CD4-positive, alpha-beta memory T cell (primary cell): ENCODE measurements at places on chromosomes 4 and X.

DNA sequence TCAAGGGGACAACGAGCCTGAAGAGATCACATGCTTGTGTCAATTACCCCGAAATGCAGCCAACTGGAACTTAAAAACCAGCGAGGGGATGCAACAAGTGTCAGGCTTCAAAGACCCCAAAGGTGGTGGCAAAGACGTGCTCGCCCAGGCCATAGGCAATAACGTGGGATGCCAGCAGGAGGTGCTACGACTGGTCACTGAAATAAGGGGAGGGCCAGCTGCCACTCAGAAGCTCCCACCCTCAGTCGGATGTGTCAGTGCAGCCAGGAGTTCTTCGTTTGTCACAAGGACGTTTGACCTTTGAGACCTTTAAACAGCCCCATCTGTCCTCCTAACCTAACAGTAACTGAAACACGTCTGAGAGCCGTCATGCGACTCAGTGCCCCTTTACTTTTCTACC is 556.8 kb upstream of the PCDH10 start:
- no peak for DNase-seq
- H3K27me3 ChIP-seq: no peaks in the 10 kb centered on the region
- H3K4me1 ChIP-seq: no peaks in the 10 kb centered on the region
- no peaks in the 10 kb centered on the region for H3K36me3 ChIP-seq
- no peak overlapping the region for H3K4me3 ChIP-seq

- H3K27ac ChIP-seq: no peak overlapping the region
- H3K27me3 ChIP-seq: no peaks in the 10 kb centered on the region
- H3K4me3 ChIP-seq: no peak overlapping the region
- H3K4me1 ChIP-seq: no peaks in the 10 kb centered on the region
Observed at GRCh38 chrX:77675986-77676385, 110.0 kb downstream of the ATRX start.

GRCh38 chr4:89897867-89898266 is 3.2 kb downstream of the MMRN1 start:
- no peak overlapping the region for H3K27ac ChIP-seq
- no peaks in the 10 kb centered on the region for H3K27me3 ChIP-seq
- no peak overlapping the region for H3K4me3 ChIP-seq
- peaks cover 24% of the 10 kb centered on the region for H3K4me1 ChIP-seq

- H3K27ac ChIP-seq: no peak overlapping the region
- H3K4me3 ChIP-seq: no peak overlapping the region
- DNase-seq: no peak
- no peaks in the 10 kb centered on the region for H3K4me1 ChIP-seq
Observed at GRCh38 chr4:17766826-17767458, 14.5 kb downstream of the FAM184B start.

DNA sequence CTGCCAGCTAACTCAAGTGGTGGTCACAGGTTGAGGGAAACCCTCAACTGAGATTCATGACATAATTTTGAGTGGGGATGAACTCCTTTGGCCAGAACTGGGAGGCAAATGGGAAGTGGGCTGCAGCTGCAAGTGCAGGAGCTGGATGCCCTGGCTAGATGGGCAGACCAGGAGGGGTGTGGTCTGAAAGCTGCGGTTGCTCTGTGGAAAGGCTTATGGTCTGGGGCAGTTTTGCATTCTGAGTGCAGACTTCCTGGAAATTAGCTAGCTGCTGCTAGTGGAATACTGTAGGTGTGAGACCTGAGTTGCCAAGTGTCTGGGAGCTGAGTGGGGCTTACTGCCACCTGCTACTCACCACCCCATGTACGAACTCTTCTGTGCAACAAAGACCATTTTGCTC is 52.1 kb upstream of the NAP1L2 start:
- no peak for DNase-seq

GRCh38 chr4:97866821-97867556 is 276.3 kb downstream of the STPG2 start:
- no peak overlapping the region for H3K27ac ChIP-seq
- H3K4me1 ChIP-seq: no peaks in the 10 kb centered on the region
- no peaks in the 10 kb centered on the region for H3K27me3 ChIP-seq
- no peak for DNase-seq
- H3K36me3 ChIP-seq: no peaks in the 10 kb centered on the region

- DNase-seq: peak; percentile 82
- H3K36me3 ChIP-seq: no peaks in the 10 kb centered on the region
- no peaks in the 10 kb centered on the region for H3K27me3 ChIP-seq
Observed at GRCh38 chr4:3047464-3048286, 26.7 kb downstream of the HTT-AS start.

DNA sequence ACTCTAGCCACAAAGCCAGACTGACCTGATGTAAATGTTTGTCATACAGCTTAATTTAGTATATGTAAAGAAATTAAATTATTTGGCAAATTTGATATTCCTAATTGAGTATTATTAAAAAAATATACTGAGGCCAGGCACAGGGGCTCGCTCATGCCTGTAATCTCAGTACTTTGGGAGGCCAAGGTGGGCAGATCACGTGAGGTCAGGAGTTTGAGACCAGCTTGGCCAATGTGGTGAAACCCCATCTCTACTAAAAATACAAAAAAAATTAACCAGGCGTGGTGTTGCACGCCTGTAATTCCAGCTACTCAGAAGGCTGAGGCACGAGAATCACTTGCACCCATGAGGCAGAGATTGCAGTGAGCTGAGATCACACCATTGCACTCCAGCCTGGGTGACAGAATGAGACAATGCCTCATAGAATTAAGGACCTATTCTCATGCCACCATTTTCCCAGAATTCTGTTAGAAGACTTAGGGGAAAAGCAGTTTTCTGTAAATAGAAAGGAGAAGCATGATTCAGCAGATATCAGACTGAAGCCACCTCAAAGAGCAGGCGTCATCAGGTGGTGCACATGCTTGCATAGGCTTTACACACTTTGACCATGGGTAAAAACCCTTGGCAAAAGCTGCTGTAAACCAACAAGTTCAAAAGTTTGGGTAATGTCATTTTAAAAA is 6.1 kb downstream of the UBQLN2 start:
- H3K36me3 ChIP-seq: no peaks in the 10 kb centered on the region
- no peaks in the 10 kb centered on the region for H3K27me3 ChIP-seq
- no peak overlapping the region for H3K27ac ChIP-seq
- H3K4me1 ChIP-seq: peaks cover 66% of the 10 kb centered on the region
- no peak for DNase-seq
